Upper lobe of left lung (tissue), 6 donors: ENCODE measurements at places on chromosomes 1 and 21.

- H3K27ac ChIP-seq, result no peak overlapping the region
- no peaks in the 10 kb centered on the region for H3K36me3 ChIP-seq
- no peak for DNase-seq
- H3K4me3 ChIP-seq, result no peak overlapping the region
Observed at GRCh38 chr1:208438112-208438699, 194.0 kb upstream of the PLXNA2 start.

GRCh38 chr1:178688244-178688643 lies 36.8 kb upstream of the RALGPS2 start:
- H3K27ac ChIP-seq, result no peak overlapping the region
- no peak overlapping the region for H3K4me3 ChIP-seq

GRCh38 chr1:28813931-28814465 lies 2.0 kb downstream of the OPRD1 start:
- H3K27me3 ChIP-seq, result peaks cover 16% of the 10 kb centered on the region
- H3K27ac ChIP-seq, result no peak overlapping the region
- H3K4me3 ChIP-seq, result no peak overlapping the region
- H3K36me3 ChIP-seq, result no peaks in the 10 kb centered on the region
- no peak for DNase-seq

- peaks cover 20% of the 10 kb centered on the region for H3K4me1 ChIP-seq
- H3K4me3 ChIP-seq, result no peak overlapping the region
- no peaks in the 10 kb centered on the region for H3K27me3 ChIP-seq
- H3K36me3 ChIP-seq, result no peaks in the 10 kb centered on the region
Observed at GRCh38 chr1:183414365-183414764, 3.8 kb downstream of the NMNAT2 start.

DNA sequence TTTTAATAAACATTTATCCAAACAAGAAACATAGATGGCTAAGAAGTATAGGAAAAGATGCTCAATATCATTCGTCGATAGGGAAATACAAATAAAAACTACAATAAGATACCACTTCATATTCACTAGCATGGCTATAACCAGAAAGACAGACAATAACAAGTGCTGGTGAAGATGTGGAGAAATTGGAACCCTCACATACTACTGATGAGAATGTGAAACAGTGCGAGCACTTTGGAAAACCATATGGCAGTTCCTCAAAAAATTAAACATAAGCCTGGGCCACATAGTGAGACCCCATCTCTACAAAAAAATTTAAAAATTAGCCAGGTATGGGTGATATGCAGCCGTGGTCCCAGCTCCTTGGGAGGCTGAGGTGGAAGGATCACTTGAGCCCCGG lies 9.1 kb upstream of the TMEM54 start:
- no peak for DNase-seq
- H3K36me3 ChIP-seq, result no peaks in the 10 kb centered on the region
- H3K27me3 ChIP-seq, result no peaks in the 10 kb centered on the region

GRCh38 chr21:35909456-35910223 lies 150.7 kb downstream of the SETD4 start:
- no peak overlapping the region for H3K4me3 ChIP-seq
- no peak for DNase-seq
- no peaks in the 10 kb centered on the region for H3K27me3 ChIP-seq
- no peaks in the 10 kb centered on the region for H3K36me3 ChIP-seq
- H3K4me1 ChIP-seq, result no peaks in the 10 kb centered on the region

- H3K27me3 ChIP-seq, result no peaks in the 10 kb centered on the region
- H3K27ac ChIP-seq, result no peak overlapping the region
- no peaks in the 10 kb centered on the region for H3K4me1 ChIP-seq
- no peak for DNase-seq
- no peak overlapping the region for H3K4me3 ChIP-seq
- peaks cover 64% of the 10 kb centered on the region for H3K36me3 ChIP-seq
Observed at GRCh38 chr1:9728451-9729295, 77.1 kb downstream of the PIK3CD start.

DNA sequence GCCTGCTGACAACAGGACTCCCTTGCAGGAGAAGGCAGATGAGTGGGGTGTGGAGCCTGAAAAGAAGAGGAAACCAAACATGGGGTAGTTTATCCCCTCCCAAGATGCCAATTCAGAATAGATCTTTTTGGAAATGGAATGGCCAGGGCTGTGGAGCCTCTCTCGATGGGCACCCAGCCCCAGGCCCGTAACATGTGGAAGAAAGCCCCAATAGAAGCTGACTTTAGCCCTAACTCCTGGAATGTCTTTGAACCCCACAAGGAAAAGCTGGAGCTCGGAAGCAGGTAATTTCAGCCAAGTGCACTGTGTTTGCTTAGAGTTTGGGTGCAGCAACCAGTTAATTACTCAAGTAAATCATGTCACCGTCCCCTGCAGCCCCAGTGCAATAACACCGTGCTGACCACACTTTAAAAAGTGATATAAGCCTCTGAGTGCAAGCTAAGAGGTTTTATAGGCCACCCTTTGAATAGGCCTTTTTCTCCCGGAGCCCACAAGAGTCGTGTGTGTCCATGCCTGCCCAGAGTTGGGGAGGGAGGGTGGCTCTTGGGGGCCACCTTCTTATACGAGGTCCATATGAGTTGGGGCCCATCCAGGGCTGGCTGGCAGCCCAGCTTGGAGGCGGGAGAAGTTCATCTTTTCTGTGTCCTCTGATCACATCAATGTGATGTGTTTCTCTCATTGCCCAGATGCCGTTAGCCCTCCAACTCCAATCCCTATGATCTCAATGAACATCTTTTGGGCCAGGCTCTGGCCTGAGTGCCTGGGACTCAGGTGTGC lies 153.2 kb downstream of the TRABD2B start:
- no peaks in the 10 kb centered on the region for H3K27me3 ChIP-seq
- H3K4me3 ChIP-seq, result no peak overlapping the region
- H3K36me3 ChIP-seq, result no peaks in the 10 kb centered on the region

GRCh38 chr1:69305621-69306020 lies 262.1 kb upstream of the LRRC7 start:
- no peaks in the 10 kb centered on the region for H3K27me3 ChIP-seq
- H3K27ac ChIP-seq, result no peak overlapping the region

DNA sequence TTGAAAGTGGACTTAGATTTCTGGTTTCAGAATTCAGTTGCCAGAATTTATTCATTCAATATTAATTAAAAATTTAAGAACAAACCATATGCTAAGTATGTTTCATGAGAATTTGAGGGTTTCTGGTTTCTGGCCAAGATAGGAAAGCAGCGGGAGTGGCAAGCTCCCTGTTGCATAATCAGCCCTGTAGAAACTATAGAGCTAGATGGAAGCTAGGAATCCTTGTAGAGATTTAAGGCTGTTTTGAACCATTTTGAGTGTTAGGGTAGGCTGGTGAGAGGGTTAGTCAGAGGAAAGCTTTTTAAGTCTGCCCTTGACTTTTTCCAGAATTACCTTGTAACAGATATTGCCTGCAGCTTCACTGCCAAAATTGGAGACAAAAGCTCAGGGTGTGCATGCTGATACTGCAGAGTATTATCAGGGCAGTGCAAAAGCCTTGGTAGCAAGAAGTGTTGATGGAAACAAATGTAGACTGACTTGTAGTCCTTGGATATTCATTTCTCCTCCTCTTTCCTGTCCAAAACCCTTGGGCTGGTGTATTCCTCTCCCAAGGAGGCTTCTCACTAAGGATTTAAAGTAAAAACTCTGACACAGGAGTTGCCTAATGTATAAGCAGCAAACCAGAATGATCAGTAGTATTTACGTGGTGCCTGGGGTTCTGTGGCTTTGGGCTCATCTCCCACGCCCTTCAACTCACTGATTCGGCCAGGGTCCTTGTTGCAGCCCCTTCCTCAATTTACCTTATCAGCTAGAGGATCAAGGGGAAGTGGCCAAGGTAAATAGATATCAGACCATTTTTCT lies 12.6 kb upstream of the GIPC2 start:
- no peaks in the 10 kb centered on the region for H3K36me3 ChIP-seq
- H3K4me3 ChIP-seq, result no peak overlapping the region
- no peaks in the 10 kb centered on the region for H3K27me3 ChIP-seq
- no peak overlapping the region for H3K27ac ChIP-seq
- DNase-seq, result no peak

DNA sequence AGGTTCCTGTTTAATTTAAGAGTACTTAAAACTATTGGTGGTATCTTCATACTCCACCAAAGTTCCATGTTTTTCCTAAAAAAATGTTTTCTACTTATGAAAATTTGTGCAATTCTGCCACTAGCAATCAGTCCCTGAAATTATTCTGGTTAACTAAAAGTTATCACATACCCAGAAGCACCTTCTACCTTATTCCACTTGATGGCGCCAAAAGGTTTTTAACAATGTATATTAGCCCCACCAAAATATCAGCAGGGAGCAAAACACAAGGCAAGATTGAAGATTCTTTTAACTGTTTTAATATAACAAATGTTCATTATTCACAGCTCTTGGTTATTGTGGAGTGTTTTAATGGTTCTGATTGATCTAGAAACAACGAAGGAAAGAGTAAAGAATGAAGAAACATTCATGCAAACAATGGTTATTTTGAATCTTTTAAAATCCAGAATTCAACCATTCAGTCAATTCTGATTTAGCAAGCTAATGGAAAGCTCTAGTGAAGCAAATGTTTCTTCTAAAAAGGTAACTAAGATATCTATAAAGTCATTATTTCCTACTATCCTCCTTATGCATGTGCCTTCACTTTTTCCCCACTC lies 67.2 kb downstream of the TTLL7 start:
- H3K27ac ChIP-seq, result no peak overlapping the region
- no peaks in the 10 kb centered on the region for H3K36me3 ChIP-seq
- H3K4me3 ChIP-seq, result no peak overlapping the region
- DNase-seq, result no peak
- no peaks in the 10 kb centered on the region for H3K27me3 ChIP-seq

- no peak for DNase-seq
- H3K27me3 ChIP-seq, result no peaks in the 10 kb centered on the region
- peak overlapping the region; percentile 81 for H3K27ac ChIP-seq
- no peak overlapping the region for H3K4me3 ChIP-seq
- peaks cover 78% of the 10 kb centered on the region for H3K4me1 ChIP-seq
Observed at GRCh38 chr1:208203848-208204609, 40.2 kb downstream of the PLXNA2 start.

DNA sequence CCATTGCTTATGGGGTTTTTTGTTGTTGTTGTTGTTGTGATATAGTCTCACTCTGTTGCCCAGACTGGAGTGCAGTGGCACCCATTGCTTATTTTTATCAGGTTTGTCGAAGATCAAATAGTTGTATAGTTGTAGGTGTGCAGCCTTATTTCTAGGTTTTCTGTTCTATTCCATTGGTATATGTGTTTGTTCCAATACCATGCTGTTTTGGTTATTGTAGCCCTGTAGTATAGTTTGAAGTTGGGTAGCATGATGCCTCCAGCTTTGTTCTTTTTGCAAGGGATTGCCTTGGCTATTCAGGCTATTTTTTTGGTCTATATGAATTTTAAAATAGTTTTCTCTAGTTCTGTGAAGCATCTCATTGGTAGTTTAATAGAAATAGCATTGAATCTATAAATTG lies 11.6 kb downstream of the ZNF678 start:
- H3K27ac ChIP-seq, result no peak overlapping the region
- no peak for DNase-seq
- no peaks in the 10 kb centered on the region for H3K36me3 ChIP-seq

DNA sequence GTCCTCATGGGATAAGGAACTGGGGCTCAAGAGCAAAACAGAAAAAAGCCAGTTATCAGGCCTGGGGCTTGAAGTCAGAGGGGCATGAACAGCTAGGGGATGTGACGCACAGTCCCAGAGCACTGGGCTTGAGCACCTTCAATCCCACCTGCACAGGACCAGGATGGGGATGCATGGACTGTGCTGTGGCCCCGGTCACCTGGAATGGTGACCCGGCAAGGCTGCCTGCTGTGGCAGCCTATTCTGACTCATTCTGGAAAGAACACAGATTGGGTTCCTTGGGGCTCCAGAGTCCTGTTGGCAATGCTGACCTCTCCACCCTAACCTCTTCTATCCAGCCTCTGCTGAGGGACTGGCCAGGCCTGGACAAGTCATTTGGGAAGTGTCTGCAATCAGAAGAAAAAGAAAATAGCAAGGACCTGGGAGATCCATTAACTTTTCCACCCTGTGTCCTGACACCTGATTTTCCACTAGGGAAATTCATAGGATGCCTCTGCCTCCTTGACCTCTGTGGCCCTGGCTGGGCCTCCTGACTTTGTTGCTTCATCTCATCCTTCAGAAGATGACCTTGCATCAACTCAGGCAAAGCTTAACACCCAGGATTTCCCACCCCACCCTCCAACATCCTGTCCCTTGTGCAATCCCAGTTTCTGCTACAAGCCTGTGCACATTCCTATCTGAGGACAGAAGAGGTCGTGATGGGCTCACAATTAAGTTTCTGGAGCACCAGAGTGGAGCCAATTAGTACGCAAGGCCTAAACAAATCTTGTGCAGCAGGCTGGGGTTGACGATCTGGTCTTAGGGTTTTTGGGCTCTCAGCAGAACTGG lies 17.9 kb upstream of the FMOD start:
- H3K27ac ChIP-seq, result peak overlapping the region; percentile 28
- H3K36me3 ChIP-seq, result no peaks in the 10 kb centered on the region
- no peak overlapping the region for H3K4me3 ChIP-seq
- DNase-seq, result peak; percentile 61

DNA sequence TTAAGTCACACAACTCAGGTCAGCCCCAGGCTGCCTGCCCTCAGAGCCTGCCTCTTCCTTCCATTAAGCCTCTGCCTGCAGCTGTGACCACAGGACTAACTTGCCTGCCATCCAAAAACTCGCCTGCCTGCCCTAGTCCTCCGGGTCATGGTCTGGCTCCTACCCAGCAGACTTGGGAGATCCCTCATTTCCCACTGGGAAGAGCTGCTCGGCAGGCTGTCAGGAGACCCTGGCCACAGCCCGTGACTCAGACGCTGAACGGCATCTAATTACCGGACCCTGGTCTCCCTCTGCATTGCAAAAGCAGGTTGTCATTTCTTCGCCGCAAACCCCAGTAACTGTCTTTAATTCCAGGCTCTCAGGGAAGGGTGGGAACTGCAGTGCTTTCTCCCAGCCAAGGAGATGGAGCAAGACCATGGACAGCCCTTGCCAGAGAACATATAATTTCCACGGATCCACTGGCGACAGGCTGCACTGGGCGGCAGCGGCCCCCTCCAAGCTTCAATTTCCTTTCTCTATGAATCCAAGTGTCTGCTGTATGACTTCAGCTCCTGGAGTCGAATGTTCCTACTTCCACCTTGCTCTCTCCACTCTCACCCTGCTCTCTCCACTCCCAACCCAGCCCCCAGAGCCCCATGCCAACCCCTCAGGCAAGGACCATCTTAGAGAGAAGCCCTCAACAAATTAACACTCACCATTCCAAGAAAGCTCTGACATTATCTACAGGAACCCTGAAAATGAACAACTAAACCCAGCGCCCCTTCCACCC lies 20.4 kb downstream of the OLFML2B start:
- H3K4me3 ChIP-seq, result peak overlapping the region; percentile 10
- no peaks in the 10 kb centered on the region for H3K27me3 ChIP-seq
- peak overlapping the region; percentile 71 for H3K27ac ChIP-seq
- H3K4me1 ChIP-seq, result no peaks in the 10 kb centered on the region
- H3K36me3 ChIP-seq, result no peaks in the 10 kb centered on the region

DNA sequence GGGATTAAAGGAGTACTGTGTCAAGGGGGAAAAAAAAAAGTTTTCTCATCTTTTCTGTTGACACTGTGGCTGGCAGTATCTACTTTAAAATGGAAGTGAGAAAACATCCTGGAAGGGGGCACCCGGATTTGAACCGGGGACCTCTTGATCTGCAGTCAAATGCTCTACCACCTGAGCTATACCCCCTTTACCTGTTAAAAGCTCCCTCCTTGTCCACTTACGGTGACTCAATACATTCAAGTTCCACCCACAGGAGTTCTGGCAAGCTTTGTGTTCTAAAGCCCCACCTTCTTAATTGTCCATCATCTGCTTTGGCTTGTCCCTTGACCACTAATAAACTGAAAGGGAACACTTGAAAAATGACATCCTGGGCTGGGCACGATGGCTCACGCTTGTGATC lies 68.2 kb downstream of the FNBP1L start:
- H3K4me1 ChIP-seq, result no peaks in the 10 kb centered on the region
- H3K27ac ChIP-seq, result no peak overlapping the region
- no peaks in the 10 kb centered on the region for H3K36me3 ChIP-seq
- no peaks in the 10 kb centered on the region for H3K27me3 ChIP-seq
- H3K4me3 ChIP-seq, result no peak overlapping the region
